ENCODE measurements at places on chromosomes 16 and 17. TPM values are rescaled to one million over a fixed set of nuclear protein-coding genes. Genes with fewer than 3 reads are reported as not detected.

DNA sequence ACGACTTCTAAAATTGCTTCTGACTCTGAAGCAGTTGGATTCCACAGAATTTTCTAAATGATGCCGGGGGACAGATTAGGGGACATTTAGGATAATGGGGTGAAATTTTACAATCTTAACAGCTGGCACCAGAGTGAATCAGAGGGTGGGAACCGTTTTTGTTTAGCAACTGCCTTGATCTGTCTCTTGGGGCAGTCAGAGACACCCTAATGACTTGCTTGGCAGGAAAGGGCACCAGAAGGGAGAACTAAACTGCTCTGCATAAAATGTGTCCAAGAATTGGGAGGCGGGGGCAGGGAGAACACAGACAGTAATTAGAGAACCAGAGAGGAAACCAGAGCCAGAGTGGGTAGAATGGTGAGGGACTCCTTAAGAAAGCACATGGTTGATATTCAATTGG is 6.1 kb upstream of the ABCC12 start:
- no peak for DNase-seq

GRCh38 chr16:58809213-58809612 is 75.1 kb upstream of the GOT2 start:
- no peak for DNase-seq

GRCh38 chr17:43905400-43905984 is 1.8 kb downstream of the MPP2 start:
- no peak for DNase-seq

DNA sequence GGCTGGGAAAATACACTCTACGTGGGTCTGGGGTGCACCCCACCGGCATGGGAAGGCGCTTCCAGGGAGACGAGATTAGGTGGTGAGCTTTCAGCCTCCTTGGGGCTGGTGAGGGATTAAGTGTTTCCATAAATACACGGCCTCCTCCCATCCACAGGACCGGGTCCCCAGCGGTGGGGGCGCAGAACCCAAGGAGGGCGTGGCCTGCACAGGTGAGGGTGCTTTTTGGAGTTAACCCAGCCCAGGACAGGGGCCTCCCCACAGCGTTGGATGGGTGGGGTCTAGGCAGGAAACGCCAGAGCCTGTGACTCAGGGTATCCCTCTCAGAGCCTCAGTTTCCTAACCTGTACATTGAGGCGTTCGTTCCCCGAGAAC is 1.1 kb downstream of the C16orf74 start:
- no peak for DNase-seq

Gene APOH
- not detected for total RNA-seq

- peak; percentile 48 for DNase-seq
These were observed 709 bp downstream of the STAT5A start for GRCh38 chr17:42288803-42289610.

- DNase-seq: no peak
These were observed 262.8 kb downstream of the ZFHX3 start for GRCh38 chr16:72785171-72785570.

DNA sequence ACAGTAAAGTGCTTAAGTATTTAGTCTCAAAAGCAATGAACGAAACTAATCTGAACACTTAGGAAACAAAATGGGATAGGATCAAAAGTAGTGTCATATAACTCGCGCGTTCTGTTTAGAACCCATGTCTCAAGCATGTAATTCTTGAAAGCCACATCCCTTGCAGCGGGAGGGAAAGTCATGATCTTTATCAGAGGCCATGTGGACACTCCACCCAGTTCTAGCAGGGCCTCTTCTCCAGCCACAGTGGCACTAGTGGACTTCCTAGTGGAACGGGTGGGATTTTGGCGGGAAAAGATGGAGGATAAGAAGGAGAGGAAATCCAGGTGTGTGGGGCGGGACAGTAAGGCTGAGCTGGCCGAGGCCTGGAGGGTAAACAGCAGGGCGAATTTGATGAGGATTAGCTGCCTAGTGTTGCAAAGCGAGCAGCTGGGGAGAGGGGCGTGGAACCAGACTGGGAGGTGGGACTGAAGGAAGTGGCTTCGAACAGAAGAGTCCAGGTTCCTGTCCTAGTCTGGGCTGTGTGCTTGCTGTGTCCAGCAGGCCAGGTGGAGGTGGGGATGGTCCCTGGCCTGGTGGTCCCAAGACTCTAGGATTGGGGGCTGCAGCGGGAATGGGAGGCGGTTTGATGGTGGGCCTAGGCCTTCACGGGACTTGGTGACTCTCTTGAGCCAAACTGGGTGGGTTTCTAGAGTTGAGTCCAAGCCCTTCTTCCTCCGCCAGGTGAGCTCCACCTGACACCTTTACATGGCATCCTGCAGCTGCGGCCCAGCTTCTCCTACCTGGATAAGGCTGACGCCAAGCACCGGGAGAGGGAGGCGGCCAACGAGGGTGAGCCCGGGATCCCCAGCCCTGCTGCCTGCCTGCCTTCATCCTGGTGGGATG is 15.9 kb downstream of the POLR3E start:
- DNase-seq: no peak

GRCh38 chr16:71557954-71558582 is 18.8 kb downstream of the TAT start:
- DNase-seq: no peak

Gene DNAI2
- total RNA-seq: not detected

- no peak for DNase-seq
These were observed 24.6 kb downstream of the CNGB1 start for GRCh38 chr16:57946181-57946801.

DNA sequence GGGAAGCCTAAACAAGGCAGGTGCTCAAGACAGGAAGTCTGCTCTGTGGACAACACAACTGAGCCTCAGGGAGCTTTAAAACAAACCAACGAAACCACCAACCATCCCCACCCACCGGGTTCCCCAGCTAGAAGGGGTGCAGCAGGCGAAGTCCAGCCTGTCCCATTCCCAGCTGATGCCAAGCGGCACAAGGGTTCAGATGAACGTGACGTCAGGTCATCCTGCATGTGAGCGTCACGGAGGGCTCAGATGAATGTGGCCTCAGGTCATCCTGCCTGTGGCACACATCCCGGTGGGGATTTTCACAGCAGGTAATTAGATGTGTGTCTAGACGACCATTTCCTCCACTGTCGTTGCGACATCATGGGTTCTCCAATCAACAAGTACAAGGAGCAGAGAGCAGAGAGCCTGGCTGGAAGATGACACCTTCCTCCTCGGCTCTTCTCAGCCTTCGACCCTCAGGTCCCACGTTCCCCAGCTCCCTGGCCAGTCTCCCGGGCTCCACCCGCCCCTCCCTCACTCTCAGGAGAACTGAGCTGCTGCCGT is 246.5 kb downstream of the FOXL1 start:
- DNase-seq: no peak

Measured in breast epithelium (tissue), 4 donors.